Activated naive CD8-positive, alpha-beta T cell treated with anti-CD3 and anti-CD28 coated beads, Interleukin-2, amount 10 ng/mL, durations not matched to agents 7 days and 5 days (primary cell): ENCODE measurements at places on chromosomes 2 and 18. TPM values are rescaled to one million over a fixed set of nuclear protein-coding genes. Genes with fewer than 3 reads are reported as not detected.

CDC42EP3 gene
- total RNA-seq: 40.1 TPM

SP140 gene
- total RNA-seq: 58.7 TPM

CRYBA2 gene
- not detected for total RNA-seq

REEP1 gene
- total RNA-seq: 0.11 TPM

GRCh38 chr2:157264099-157264498 lies 6.6 kb downstream of the GALNT5 start:
- no peak for DNase-seq

DNA sequence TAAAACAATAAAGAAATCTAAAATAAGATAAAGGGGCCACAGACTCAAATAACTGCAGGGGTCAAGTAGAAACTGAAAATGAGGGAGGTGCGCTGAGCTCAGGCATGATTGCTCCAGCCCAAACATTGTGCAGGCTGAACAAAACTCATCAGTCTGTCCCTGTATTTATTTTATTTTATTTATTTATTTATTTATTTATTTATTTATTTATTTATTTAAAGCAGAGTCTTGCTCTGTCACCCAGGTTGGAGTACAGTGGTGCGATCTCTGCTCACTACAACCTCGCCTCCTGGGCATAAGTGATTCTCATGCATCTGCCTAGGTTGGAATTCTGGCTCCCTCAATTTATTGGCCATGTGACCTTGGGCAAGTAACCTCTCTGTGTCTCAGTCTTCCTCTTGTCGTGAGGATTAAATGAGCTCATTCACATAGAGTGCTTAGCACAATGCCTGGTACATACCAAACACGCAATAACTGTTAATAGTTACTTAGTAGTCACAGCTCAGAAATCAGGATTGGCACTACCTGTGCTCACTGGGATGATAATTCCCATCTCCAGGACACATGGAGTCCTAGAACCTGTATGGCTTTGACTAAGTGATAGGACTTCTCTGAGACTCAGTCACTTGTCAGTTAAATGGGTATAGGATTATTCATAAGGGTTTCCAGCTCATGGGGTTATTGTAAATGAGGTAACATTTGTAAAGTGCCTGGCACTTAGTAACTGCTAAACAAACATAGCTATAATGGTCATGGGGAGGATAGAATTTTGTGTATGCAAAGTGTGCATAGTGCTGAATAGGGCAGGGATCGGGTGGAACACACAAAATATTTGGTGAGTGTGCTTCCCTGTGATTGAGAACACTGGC lies 6.0 kb downstream of the SPEG start:
- DNase-seq: no peak

DNA sequence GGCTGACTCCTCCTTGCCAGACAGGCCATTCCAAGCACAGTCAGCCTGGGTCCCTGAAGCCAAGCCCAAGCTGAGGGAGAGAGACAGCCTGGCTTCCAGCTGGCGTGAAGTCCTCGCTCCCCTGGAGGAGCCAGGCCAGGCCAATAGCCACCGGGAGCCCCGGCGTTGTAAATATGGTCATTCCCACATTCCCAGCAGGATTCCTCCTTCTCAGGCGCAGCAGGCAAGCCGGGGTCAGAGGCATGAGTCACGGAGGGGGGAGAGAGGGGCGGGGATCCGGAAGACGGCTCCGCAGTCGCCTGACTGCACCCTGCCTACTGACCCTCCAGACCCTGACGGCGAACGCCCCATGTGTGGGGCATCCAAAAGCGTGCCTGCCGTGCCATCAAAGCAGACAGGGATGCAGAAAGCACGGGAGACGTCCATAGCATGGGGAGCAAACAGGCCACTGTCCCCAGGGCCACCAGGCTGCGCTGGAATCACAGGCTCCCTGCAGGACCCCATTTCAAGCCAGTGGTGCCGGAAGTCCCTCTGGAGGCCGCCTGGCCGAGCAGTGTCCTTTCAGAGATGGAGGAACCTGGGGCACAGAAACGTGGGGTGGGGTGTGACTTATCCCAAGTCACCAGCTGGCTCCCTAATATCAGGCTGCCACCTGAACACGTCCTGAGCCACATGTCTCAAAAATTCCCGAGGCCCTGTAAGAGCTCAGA lies 48.2 kb downstream of the TWIST2 start:
- DNase-seq: no peak
